Hepatocyte (in vitro differentiated cells): ENCODE measurements at places on chromosomes 6 and 20. TPM values are rescaled to one million over a fixed set of nuclear protein-coding genes. Genes with fewer than 3 reads are reported as not detected.

GRCh38 chr6:168385037-168385759 lies 55.8 kb upstream of the SMOC2 start:
- no peaks in the 10 kb centered on the region for H3K27me3 ChIP-seq
- peaks cover 4% of the 10 kb centered on the region for H3K4me1 ChIP-seq
- DNase-seq, result no peak
- H3K4me3 ChIP-seq, result no peak overlapping the region
- H3K27ac ChIP-seq, result peak overlapping the region; percentile 55
- no peaks in the 10 kb centered on the region for H3K36me3 ChIP-seq

DNA sequence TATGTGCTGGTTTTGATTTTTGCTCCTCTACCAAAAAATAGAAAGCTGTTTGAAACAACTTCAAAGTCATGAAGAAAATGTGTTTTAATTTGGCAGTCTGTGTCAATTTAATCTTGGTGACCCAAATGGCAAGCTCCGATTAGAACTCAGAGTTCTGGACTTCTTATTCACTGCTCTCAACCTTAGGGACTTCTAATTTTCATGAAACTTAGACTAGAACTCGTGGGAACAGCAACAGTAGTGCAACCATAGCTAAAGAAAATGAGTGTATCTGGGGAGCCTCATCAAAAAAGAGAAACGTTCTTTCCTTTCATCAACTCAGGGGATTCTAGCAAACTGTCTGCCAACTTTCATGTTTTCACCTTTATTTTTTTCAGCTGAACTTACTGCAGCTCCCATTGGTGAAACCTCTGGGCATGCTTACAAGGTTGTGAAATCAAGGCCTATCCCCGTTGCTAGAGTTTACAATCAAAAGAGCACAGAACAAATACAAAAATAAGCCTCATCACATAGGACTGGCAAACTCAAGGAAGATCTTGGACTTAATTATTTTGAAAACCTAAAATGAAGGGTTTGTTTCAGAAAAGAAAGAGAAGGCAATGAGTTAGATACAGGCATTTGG lies 114.0 kb upstream of the HSF2 start:
- no peaks in the 10 kb centered on the region for H3K36me3 ChIP-seq
- H3K27ac ChIP-seq, result no peak overlapping the region
- H3K4me3 ChIP-seq, result no peak overlapping the region
- no peak for DNase-seq
- no peaks in the 10 kb centered on the region for H3K4me1 ChIP-seq

DNA sequence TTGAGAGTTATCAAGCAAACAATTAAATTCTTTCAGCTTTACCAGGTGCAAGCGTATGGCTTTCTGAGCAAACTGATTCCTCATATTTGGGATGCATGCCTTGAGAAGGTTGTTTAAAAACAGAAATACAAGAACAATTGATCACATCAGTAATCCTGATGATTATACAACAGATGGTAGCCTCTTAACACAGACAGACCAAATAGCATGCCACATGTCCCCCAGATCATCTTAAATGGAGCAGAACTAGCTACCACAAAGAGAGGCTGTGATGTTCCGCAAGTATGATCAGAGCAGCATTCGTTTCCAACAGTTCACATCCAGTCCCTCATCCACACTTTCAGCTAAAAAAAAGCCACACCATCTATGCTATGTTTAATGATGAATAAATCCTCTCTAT lies 246.2 kb upstream of the NRSN1 start:
- no peak overlapping the region for H3K4me3 ChIP-seq
- no peak overlapping the region for H3K27ac ChIP-seq
- H3K27me3 ChIP-seq, result no peaks in the 10 kb centered on the region
- H3K36me3 ChIP-seq, result no peaks in the 10 kb centered on the region
- no peak for DNase-seq

- peaks cover 3% of the 10 kb centered on the region for H3K27me3 ChIP-seq
- no peak overlapping the region for H3K27ac ChIP-seq
- no peaks in the 10 kb centered on the region for H3K4me1 ChIP-seq
- no peak for DNase-seq
Observed at GRCh38 chr6:41672016-41672415, 33.7 kb downstream of the MDFI start.

GRCh38 chr6:41790045-41790444 lies 2.6 kb downstream of the TOMM6 start:
- no peak overlapping the region for H3K27ac ChIP-seq
- no peaks in the 10 kb centered on the region for H3K27me3 ChIP-seq
- no peak overlapping the region for H3K4me3 ChIP-seq
- no peaks in the 10 kb centered on the region for H3K36me3 ChIP-seq

DNA sequence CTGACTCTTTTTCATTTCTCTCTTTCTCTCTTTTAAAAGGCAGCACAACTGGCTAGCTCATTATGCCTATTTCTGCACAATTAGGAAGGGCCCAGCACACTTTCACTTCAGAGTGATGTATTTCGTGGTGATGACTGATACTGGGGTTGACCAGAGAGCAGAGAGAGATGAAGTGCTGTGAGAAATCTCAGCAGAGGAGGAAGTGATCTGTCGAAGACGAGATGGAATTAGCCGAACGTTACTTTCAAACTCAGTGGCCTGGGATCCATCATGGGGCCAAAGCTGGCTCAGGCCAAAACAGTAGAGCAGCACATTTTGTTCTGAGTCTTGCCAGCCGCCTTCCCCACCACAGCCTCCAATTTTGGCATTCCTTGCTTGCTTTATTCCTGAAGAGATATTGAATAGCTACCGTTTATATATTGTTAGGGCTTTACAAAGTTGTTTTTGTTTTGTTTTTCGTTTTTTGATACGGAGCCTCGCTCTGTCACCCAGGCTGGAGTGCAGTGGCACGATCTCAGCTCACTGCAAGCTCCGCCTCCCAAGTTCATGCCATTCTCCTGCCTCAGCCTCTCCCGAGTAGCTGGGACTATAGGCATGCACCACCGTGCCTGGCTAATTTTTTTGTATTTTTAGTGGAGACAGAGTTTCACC lies 213.2 kb upstream of the ECI2 start:
- no peaks in the 10 kb centered on the region for H3K36me3 ChIP-seq
- DNase-seq, result no peak
- peaks cover 3% of the 10 kb centered on the region for H3K4me1 ChIP-seq
- H3K27ac ChIP-seq, result peak overlapping the region; percentile 31
- no peaks in the 10 kb centered on the region for H3K27me3 ChIP-seq
- no peak overlapping the region for H3K4me3 ChIP-seq

DNA sequence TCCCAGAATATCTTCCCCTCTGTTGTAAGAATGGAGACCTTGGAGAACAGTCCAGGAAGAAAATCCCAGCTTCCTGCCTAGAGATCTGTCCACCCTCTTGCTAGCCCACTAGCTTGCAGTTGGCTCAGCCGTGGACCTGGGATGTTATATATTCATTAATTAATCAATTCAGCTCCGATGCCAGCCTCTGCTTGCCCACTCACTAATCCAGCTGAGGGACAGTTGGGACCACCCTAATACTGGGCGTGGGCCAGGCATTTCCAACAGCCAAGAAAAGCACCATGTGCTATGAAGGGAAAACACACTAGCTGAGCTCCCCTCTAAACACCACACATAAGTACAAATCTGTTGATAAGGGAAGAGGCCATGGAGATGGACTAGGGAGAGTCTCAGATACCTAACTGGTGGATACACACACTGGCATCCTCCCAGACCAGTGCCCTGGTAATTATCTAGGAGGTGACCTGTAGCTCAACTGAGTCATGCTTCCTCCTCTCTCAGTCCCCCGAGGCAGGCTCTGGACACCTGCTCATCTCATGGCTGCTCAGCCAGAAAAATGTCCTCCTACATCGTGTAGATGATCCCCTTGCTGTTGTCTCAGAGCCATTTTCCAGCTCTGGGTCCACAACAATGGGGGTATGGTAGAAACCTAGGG lies 78.9 kb downstream of the ANKRD60 start:
- DNase-seq, result no peak
- H3K4me1 ChIP-seq, result no peaks in the 10 kb centered on the region
- H3K36me3 ChIP-seq, result no peaks in the 10 kb centered on the region
- no peak overlapping the region for H3K4me3 ChIP-seq
- no peak overlapping the region for H3K27ac ChIP-seq

GRCh38 chr6:158647501-158647900 lies 2.4 kb upstream of the SYTL3 start:
- DNase-seq, result no peak
- no peak overlapping the region for H3K4me3 ChIP-seq
- peaks cover 31% of the 10 kb centered on the region for H3K4me1 ChIP-seq
- no peaks in the 10 kb centered on the region for H3K36me3 ChIP-seq
- no peaks in the 10 kb centered on the region for H3K27me3 ChIP-seq
- peak overlapping the region; percentile 87 for H3K27ac ChIP-seq

DNA sequence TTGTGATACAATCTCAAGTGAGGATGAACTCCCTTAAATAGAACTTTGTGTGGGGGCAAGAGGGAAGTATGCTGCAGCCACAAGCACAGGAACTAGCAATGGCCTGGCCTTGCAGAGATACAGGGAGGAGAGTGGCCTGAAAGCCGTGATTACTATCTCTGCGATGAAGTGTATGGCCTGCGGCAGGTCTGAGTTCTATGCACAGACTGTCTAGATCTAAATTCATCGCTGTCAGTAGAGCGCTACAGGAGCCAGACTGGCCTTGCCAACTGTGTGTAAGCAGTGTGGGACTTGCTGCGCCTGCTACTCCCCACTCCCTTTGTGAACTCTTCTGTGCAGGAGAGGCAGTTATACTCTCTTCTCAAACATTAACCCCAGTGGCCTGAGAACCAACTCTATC lies 997.0 kb downstream of the GRIK2 start:
- DNase-seq, result no peak
- H3K27ac ChIP-seq, result no peak overlapping the region
- no peaks in the 10 kb centered on the region for H3K27me3 ChIP-seq
- H3K4me3 ChIP-seq, result no peak overlapping the region
- no peaks in the 10 kb centered on the region for H3K4me1 ChIP-seq

DNA sequence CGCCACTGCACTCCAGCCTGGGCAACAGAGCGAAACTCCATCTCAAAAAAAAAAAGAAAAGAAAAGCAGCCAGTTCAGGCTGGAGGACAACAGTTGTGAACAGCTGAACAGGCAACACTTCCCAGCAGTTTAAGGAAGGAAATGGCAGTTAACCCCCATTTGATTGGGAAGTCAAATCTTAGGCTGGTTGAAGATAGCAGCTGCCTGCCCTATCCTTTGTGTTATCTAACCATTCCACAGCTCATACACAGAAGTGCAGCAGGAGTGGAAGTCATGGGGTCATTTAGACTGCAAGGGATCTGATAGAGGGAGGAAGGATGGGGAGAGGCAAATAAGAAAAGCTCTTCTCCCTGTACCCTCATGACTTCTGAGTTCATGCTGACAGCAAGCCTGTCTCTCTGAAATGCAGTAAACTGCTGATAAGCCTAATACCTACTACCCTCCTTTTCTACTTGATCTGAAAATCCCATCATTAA lies 35.3 kb downstream of the KCTD20 start:
- no peaks in the 10 kb centered on the region for H3K4me1 ChIP-seq
- H3K36me3 ChIP-seq, result no peaks in the 10 kb centered on the region
- H3K27ac ChIP-seq, result no peak overlapping the region
- H3K27me3 ChIP-seq, result no peaks in the 10 kb centered on the region
- no peak for DNase-seq

DNA sequence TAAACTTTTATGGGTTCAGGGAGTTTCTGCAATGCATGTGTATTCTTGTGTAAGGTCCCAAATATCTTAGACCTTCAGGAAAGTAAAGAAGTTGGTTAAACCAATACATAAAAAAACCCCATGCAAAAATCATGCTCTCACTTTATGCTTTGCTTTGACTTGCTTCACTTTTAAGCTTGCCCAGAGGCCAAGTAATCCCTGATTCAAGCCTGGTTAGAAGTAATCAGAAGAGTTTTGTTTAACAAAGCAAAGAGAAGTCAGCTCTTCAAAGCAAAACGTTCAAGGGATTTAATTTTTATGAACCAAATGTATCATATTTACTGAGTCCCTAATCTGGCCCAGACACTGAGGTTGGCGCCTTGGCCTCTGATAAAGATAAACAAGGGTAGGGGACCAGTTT lies 26.7 kb upstream of the FNDC1 start:
- no peak overlapping the region for H3K4me3 ChIP-seq
- H3K27me3 ChIP-seq, result no peaks in the 10 kb centered on the region
- H3K27ac ChIP-seq, result no peak overlapping the region
- H3K36me3 ChIP-seq, result no peaks in the 10 kb centered on the region
- no peak for DNase-seq
- no peaks in the 10 kb centered on the region for H3K4me1 ChIP-seq

GRCh38 chr6:137291441-137291840 lies 72.3 kb upstream of the IFNGR1 start:
- no peak overlapping the region for H3K27ac ChIP-seq
- no peak overlapping the region for H3K4me3 ChIP-seq
- no peaks in the 10 kb centered on the region for H3K4me1 ChIP-seq
- DNase-seq, result no peak
- no peaks in the 10 kb centered on the region for H3K36me3 ChIP-seq

- no peak for DNase-seq
- no peak overlapping the region for H3K4me3 ChIP-seq
- H3K27me3 ChIP-seq, result no peaks in the 10 kb centered on the region
- H3K36me3 ChIP-seq, result no peaks in the 10 kb centered on the region
- no peak overlapping the region for H3K27ac ChIP-seq
Observed at GRCh38 chr6:32064706-32065105, 26.5 kb downstream of the CYP21A2 start.

- DNase-seq, result no peak
- no peak overlapping the region for H3K4me3 ChIP-seq
- H3K27me3 ChIP-seq, result no peaks in the 10 kb centered on the region
- H3K36me3 ChIP-seq, result no peaks in the 10 kb centered on the region
- H3K27ac ChIP-seq, result peak overlapping the region; percentile 18
Observed at GRCh38 chr6:157657754-157658153, 165.3 kb upstream of the SNX9 start.

The IPCEF1 gene
- 0.80 and 0.84 TPM in 2 replicates for total RNA-seq

The HDAC2 gene
- 139 and 148 TPM in 2 replicates for total RNA-seq

The QRSL1 gene
- total RNA-seq, result 13.6 and 16.1 TPM in 2 replicates

The LRFN2 gene
- 0.12 and 0.33 TPM in 2 replicates for total RNA-seq

The GSTA2 gene
- 402 and 441 TPM in 2 replicates for total RNA-seq

The KHDC1L gene
- not detected in 2 replicates for total RNA-seq

The CST5 gene
- 1.3 TPM in 1 of 2 replicates, not detected in the other for total RNA-seq

The MICAL1 gene
- 38.2 and 46.5 TPM in 2 replicates for total RNA-seq

The STMND1 gene
- total RNA-seq, result 0.27 TPM in 1 of 2 replicates, not detected in the other

The HLA-DQA2 gene
- not detected in 2 replicates for total RNA-seq
